ENCODE measurements at places on chromosomes 5 and 9.

GRCh38 chr5:142186857-142187594 lies 78.4 kb downstream of the NDFIP1 start:
- no peak for DNase-seq

- no peak for DNase-seq
Observed at GRCh38 chr5:159097784-159098602, 1.7 kb downstream of the EBF1 start.

DNA sequence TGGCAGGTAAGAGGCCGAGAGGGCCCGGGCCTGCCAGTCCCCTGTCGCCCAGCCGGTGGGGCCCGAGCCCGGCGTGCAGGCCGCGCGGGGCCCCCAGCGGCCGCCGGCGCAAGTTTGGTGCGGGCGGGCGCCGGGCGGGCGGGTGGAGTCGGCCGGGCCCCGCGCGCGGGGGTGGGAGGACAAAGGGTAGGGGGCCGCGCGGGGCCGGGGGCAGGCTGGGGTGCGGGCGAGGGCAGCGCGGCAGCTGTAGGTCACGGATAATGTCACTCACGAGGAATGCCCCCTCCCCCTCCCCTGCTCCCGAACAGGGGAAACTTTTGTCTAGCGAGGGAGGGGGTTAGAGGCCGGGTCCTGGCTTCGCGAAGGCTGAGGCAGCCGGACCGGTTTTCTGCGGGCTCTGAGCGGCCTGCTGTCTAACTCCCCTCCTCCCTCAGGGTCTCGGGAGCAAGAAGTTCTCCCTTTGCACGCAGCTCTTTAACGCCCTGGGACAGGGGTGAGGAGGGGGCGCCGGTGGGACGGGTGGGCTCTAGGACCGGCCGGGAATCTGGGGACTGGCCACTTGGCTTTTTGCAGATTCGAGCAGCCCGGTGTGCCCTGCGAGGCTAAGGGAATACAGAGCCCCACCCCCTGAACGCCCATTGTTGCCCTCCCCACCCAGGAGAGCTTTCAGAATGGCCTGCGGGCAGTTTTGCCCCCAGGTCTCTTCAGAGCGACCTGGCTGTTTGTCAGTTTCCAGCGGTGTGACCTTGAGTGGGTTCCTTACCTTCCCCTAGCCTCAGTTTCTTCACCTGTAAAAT lies 21.3 kb upstream of the NDST1 start:
- DNase-seq = no peak

- no peak for DNase-seq
Observed at GRCh38 chr9:22146604-22147003, 137.5 kb upstream of the CDKN2B start.

GRCh38 chr5:128225245-128226030 lies 141.9 kb downstream of the SLC12A2 start:
- no peak for DNase-seq

- DNase-seq = no peak
Observed at GRCh38 chr9:111961575-111961974, 65.0 kb downstream of the UGCG start.

GRCh38 chr5:72956324-72957140 lies 691 bp downstream of the FCHO2 start:
- DNase-seq = no peak

- DNase-seq = no peak
Observed at GRCh38 chr5:7955476-7955875, 86.5 kb downstream of the MTRR start.

- DNase-seq = no peak
Observed at GRCh38 chr5:37663538-37663937, 176.3 kb downstream of the GDNF start.

DNA sequence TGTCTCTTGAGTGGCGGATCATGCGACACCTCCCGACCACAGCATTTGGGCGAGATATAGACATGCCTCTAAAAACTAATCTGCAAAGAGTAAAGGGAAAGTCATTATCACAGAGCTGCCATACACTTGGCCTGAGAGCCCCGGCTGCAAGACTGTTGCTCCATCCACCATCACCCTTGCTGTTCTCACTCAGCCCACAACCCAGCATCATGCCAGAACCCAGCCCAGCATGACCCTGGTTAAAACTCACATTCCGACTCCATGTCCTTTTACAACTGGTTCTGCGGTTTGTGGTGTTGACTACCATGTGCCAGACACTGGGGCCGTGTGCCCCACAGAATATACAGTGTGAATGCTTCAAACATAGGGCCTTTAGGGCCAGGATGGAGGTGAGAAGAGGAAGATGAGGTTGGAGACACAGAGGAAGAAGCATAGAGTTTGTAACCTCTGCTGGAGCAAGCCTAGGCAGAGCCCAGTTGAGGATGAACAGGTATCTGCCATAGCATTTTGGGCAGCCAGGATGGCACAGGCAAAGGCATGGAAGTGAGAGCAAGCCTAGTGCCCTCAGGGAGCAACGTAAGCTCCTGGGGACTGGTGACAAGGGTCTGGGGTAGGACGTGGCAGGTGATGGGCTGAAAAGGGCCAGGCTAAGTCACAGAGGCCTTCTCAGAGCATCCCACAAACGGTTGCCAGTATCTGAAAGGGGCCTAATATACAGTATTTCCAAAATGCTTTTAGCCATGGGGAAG lies 37.5 kb upstream of the SMU1 start:
- DNase-seq = no peak

DNA sequence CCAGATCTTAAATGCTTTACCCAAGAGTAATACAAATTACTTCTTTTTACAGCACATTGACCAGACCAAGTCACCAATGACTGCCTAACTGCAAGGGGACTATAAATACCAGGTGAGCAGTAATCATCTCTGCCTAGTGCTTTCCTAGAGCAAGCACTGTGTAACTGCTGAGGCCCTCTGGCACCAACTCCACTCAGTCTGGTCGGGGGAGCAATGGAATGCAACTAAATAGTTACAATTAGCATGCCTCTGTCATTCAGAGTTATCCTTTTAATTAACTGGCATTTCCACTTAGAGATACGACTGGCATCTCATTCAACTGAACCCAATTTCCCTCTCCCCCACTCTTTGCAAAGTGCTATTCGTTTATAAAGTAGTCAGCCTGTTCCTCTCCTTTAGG lies 1309.1 kb upstream of the DMAC1 start:
- no peak for DNase-seq

- no peak for DNase-seq
Observed at GRCh38 chr9:76729980-76730737, 34.1 kb upstream of the PCA3 start.

DNA sequence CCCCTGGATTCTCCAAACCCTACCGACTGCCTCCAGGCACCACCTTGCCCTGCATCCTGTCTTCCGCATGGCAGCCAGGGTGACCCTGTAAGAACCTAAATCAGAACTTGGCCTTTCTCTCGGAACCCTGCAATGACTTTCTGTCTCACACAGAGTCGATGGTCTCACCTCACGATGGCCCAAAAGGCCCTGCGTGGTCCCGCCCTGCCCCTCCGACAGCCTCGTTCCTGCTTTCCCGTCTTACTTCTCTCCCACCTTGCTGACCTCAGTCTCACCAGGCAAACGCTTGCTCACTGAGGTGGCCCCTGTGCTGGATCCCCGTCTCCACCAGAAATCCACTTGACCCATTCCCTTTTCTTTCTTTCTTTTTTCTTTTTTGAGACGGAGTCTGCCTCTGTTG lies 142.7 kb upstream of the PHYKPL start:
- no peak for DNase-seq

DNA sequence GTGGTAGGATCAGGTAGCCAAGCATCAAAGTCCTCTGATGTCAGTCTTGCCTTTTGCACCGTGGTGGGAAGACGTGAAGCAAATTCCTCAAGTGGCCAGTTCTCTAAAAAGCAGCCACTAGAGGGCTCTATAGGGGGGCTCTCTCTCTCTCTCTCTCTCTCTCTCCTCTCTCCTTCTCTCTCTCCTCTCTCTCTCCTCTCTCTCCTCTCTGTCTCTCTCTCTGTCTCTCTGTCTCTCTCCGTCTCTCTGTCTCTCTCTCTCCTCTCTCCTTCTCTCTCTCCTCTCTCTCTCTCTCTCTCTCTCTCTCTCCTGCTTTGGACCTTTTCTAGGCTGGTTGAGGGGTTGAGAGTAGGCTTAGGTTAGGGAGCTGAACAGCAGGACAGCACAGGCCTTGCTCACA lies 13.9 kb upstream of the OSMR start:
- DNase-seq = no peak

- DNase-seq = no peak
Observed at GRCh38 chr9:91814753-91815152, 135.3 kb downstream of the ROR2 start.

DNA sequence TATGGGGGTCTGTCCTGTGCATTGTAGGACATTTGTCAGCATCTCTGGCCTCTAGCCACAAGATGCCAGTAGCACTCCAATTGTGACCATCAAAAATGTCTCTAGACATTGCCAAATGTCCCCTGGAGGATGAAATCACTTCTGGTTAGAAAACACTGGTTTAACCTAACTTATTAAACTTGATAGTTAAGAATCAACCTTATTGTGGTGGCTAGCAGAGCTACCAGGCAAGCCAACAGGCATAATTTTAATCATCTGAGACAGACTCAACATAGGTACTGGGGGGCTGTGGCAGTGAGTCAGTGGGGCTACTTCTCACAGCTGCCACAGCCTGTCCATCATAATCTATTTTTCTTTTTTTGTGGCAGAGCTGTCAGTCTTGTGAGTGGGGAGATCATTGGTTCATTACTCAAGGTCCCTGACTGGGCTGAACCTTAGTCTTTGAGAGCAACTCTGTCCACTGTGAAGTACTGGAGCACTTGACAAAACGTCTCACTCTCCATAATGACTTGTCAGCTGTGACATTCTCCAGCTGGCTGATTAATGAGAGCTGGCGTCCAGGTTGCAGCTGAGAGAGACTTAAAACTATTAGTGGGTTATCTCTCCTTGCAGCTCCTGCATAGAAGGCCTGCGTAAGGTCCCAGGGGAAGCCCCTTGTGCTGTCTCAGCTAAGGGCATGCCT lies 107.9 kb downstream of the DCP2 start:
- no peak for DNase-seq

DNA sequence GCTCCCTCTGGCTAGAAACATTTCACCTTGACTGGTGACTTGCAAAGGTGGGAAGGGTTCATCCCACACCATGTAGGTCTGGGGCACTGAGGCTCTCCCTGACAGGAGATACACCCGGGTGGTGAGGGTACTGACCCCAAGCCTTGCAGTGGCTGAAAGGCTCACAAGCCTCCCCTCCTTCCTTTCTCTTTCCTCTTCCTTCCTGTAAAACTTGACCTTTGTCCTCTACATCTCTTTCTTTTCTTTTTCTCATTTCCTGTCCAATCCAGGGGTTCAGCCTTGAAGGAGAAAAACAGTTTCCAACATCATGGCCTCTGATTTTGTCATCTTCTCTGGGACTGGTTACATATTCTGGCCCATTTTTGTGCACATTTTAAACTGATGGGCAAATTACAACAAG lies 16.6 kb downstream of the FBP2 start:
- DNase-seq = no peak

GRCh38 chr9:83977196-83977595 lies 2.8 kb downstream of the HNRNPK start:
- no peak for DNase-seq

DNA sequence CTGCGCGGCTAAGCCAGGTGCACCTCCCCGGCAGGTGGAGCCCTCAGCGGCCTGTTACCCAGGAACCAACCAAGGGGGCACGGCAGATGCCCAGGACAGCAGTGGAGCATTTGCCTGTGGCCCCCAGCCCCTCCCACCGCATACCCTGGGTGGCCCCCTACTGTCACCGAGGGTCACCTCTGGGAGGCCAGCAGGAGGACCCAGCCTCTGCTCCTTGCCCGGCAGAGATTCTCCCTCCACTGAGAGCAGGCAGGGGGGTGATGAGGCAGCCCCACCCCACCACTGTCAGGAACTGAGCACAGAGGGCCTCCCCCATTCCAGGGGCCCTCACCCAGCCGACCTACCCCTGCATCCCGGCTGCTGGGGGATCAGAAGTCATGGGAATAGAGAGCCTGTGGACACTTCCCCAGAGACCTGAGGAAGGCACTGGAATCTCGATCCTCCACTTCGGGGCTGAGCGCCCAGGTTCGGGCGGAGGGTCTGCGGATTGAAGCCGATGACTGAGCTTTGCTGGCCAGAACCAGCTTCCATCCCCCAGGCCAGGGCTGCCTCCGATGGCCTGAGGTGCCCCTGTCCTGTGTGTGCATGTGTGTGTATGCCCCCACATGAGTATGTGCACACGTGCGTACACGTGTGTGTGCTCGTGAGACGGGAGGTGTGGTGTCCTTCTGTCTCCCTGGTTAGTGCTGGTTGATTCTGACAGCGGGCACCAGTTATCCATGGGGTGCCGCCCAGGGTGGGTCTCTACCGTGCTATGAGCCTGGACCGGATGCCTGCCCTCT lies at the start of gene QRFP:
TSS of gene QRFP (minus strand) at position 580 of the 782 bp plus-strand sequence. CDS start 2,974 bp downstream, outside the sequence.
- no peak for DNase-seq

GRCh38 chr5:179607160-179607931 lies 16.1 kb downstream of the HNRNPH1 start:
- no peak for DNase-seq

GRCh38 chr5:139806111-139806510 lies 10.5 kb downstream of the PSD2 start:
- DNase-seq = no peak

DNA sequence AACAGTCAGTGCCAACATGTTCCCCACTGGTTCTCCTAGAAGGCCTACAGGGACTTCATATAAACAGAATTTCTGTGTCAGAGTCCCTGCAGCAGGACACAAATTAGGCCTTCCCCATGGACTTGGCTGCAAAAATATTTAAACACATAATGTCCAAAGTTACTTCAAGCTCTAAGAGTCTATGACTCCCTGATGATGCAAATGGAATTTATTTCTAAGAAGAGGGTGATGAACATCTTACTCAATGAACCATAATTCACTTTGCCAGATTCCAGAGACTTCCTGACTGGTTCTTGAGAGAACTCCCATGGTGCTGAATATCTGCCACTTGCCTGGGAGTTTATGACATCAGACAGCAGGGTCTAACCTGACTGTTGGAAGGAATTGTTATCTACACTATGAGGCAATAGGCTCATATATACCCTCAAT lies 32.7 kb upstream of the ADRA1B start:
- no peak for DNase-seq

GRCh38 chr5:126508251-126508961 lies 85.2 kb downstream of the GRAMD2B start:
- DNase-seq = no peak
